ENCODE measurements at places on chromosomes 4 and X.
A peak's percentile ranks its signal among the peaks of the same experiment; 100 is the strongest.

DNA sequence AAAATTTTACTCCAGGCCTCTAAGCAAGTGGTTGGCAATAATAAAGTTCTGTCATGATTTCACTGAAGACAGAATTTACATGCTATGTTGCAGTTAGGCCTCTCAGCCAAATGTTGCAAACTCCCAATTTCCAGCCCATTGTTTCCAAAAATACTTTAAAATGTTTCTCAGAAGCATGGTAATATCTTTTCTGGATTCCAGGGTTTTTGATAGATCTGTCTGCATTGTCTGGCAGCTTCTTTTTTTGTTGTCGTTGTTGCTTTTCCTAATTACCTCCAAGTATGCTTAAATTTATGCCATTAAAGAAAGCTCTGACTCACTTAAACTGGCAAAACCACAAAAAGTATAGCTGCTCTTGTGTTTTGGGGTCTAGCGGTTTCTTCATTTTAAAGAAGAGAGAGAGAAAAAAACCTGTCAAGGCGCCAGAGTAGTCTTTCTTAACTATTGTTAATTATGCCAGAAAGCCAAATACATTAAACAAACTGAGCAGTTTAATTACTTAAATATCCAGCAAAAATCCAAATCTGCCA lies 97.0 kb downstream of the AGTR2 start:
- no peak for DNase-seq

DNA sequence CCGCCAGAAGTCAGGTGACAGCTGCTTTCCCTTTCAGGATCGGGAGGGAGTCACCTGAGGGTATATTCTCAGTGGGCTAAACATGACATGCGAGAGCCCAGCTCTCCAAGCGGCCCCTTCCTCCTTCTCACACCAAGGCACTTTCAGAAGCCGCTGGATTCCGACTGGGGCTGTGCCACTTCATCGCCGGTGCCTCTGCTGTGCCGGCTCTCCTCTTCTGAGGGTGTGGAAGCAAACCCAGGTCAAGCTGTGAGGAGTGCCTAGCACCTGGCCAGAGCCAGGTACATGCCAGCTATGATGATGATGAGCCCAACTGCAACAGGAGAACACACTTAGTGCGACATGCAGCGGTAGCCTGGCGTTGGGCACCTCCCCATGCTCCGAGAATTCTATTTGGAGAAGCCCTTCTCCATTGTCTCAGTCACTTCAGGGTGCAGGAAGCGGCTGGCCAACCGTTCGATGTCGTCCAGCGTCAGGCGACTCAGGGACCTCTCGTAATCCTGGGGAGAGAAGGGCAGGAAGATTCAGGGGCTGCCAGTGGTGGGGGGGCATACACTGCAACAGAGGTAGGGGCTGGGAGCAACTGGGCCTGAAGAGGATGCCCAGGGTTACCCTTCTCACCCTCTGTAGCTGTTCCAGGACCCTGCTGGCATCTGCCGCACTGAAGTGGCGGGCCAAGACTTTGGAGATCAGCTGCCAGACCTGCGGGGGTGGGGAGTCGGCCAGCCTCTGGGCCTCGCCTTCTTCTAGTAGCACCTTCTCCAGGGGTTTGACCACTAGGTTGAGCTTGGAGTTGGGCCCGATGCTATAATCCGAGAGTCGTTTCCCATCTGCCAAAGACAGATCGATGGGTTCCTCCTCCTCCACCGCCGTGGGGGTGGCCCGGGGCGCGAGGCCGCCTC lies 1.0 kb downstream of the UBL4A start:
- no peak for DNase-seq

DNA sequence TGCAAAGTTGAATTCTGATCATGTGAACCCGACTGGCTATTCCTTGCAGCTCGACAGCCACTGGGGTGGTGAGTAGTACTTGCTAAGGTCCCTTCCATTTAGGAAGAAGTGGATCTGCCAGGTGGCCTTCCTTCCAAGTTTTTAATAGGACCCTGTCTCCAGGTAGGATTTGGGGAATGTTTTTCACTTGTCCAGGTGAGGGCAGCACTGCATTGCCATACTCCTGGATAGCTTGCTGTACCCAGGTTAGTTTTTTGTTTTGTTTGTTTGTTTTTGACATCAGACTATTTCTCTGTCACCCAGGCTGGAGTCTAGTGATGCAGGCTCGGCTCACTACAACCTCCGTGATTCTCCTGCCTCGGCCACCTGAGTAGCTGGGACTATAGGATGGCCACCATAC lies 29.8 kb downstream of the SAGE1 start:
- no peak for DNase-seq

DNA sequence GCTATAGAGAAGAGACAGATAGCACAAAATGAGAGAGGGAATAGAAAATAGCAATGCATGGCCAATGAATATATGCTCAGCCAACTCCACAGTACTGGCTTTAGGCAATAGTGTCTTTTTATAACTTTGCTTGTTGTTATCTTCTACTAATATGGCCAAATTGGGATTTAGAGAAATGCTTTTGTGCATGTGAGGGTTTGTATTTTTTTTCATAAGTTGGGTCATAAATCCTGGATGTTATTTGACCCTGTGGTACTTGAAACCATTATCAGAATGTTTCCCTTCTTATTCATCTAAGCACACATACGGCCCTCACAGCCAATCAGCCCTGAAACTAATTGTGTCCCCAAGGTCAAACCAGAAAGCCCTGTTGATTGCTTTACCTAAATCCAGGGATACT lies 35.2 kb upstream of the LPAR4 start:
- no peak for DNase-seq

- DNase-seq, result no peak
Measured at GRCh38 chr4:7291372-7292114, 99.2 kb downstream of the SORCS2 start.

DNA sequence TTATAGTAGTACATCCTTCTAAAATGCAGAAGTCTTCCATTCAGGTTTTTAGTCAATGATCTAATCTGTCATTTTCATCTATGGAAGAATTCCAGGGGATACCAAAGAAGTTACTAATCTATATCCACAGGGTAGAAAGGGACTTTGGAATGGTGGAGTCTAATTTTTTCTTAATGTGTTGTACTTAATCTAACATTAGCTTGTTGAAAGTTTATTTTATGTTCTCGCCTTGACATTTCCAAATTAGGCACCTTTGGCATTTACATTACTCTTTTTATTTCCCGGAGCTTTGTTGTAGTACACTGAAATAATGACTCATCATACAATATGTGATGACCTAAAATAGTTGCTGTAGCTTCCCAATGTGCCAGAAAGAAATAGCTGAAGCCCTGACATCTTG lies 91.5 kb downstream of the HTR2C start:
- DNase-seq, result no peak

DNA sequence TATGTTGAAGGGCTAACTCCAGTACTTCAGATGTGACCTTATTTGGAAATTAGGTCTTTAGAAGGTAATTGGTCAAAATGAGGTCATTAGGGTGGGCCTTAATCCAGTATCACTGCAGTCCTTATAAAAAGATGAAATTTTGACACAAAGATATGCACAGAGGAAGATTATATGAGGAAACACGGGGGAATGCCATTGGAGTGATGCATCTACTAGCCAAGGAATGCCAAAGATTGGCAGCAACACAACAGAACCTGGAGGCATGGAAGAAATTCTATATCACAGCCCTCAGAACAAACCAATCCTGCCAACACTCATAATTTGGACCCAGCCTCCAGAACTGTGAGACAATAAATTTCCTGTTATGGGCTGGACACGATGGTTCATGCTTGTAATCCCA lies 17.6 kb downstream of the TRIM61 start:
- DNase-seq, result no peak

DNA sequence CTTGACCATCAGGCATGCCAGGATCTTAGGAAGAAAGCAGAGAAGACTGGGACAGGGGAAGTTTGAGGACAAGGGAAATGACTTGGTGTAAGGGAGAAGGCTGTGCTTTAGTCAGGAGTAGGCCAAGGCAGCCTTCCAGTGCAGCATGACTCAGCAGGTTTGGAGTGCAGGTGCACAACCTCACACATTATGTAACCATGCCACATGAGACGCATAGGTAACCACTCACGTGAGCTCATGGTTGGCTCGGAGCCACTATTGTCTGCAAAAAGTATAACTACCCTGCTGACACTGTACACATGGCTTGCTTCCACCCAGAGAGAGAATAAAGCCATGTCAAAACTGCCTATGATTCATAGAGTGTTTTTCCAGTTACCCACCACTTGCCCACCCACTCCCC lies 715.9 kb downstream of the SMARCA1 start:
- DNase-seq, result no peak

GRCh38 chr4:169428376-169428775 lies 157.6 kb upstream of the SH3RF1 start:
- no peak for DNase-seq

- no peak for DNase-seq
Measured at GRCh38 chr4:113699772-113700171, 61.8 kb downstream of the CAMK2D start.

DNA sequence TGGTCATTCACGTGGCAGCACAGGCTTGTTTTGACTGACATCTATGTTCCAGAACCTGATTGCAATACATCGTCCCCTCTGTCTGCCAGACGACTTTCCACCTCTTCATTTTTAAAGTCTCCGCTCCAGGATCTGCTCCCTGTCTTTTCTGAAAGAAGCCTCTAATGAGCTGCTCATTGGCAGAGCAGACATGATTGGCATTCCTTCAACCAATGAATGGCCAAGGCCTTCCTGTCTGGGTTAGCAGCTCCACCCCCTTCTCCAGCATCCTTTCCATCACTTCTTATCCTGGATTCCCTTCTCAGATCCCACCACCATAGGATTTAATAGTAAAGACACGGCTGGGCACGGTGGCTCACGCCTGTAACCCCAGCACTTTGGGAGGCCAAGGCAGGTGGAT lies 202.7 kb upstream of the KLF3 start:
- no peak for DNase-seq

GRCh38 chrX:107724653-107725052 lies 50.9 kb downstream of the TSC22D3 start:
- DNase-seq, result no peak

DNA sequence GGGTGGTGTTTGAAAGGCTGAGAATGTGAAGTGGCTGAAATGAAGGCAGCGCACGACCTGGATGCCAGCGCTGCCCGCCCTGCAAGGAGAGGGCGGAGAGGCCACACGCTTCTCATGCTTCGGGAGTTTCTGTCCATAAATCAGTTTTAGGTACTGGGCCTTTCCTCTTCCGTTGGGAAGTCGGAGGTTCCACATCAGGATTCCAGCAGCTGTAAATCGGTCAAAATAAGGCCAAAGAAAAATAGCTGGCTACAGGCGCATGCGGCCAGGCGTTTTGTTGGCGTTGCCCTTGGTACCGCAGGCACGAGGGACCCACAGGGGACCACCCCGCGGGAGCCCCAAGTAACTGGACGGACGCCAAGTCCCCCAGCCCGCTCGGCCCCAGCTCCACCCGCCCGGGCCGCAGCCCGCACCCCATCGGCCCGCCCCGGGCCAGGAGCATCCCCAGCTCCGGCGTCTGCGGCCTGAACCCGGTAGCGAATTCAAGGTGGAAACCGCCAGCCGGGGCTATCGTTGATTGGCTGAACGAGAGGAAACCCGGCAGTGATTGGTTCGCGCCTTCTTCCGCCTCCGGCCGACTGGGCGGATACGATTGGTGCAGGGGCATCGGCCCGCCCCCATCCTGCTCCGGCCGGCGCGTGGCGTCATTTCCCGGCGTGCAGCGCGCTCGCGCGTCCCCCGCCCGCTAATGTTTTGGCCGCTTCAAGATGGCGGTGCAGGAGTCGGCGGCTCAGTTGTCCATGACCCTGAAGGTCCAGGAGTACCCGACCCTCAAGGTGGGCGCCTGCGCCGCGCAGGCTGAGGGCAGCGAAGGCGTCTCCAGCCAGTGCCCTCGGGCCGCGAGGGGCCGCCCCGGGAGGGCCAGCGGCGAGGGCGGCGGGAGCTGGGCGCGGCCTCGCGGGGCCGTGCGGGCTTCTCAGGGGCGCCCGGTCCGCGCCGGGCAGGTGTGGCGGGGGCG lies at the start of gene MAEA:
Gene MAEA (plus strand): TSS at position 685 of the 958 bp plus-strand sequence. CDS start 23 bp downstream, at position 708.
- peak; percentile 92 for DNase-seq

Measured in memory B cell (primary cell).